Skin of body (tissue), 3 donors: ENCODE measurements at places on chromosomes 4 and X. TPM values are rescaled to one million over a fixed set of nuclear protein-coding genes. Genes with fewer than 3 reads are reported as not detected.

GRCh38 chr4:6878451-6879059, 31.1 kb upstream of the TBC1D14 start:
- DNase-seq: no peak

DNA sequence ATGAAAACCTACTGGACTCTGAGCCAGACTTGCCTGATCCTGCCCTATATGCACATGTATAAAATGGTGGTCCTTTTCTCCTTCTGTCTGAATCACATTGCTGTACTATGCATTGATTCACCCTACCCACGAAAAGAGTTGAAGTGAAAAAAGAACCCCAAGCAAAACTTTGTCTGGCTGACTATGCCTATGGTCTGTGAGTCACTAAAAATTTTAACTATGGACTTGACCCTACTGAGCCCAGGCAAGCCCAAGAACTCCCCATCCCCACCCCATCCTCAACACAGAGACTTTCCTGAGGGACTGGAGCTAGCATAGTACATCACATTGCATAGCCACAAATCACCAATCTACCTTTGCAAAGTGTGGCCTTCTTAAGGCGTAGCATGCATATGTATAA, 116.6 kb upstream of the TENM3 start:
- no peak for DNase-seq

- no peak for DNase-seq
These were observed 68.7 kb downstream of the NBDY start for GRCh38 chrX:56797574-56798338.

DNA sequence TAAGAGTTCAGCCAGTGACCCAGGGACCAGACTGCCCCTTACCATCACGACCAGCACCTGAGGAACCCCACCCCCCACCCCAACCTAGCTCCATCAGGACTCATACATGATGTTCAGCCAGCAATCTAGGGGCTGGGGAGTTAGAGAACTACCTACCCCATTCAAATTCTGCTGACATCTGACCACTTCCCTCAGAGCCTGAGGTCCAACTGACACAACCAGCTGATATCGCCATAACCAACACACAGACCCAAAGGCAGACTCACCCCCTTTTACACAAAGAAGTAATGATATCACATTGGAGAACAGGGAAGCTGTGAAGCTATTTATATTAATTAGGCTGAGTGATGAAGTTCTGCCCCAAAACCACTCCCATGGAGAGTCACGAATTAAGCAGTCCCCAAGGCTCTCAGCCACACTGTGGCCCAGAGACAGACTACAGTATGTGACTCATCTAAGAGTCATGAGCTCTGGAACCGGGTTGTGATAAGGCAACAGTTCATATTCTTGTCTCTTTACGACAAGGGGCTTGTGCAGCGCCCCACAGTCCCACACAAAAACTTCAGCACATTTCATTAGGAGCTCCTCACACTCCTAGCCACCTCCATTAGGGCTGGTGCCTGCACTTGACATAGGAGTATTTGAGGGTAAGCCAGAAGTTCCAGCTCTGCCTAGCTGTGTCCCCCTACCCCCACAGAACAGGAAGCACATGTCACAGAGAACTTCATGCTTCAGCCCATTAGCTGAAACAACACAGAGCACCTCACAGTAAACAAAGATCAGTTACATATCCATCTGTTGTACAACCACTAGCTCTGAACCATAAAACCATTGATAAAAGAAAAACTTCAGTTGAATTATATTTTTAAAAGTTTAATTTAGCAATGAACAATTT, 184.7 kb upstream of the ZCCHC13 start:
- no peak for DNase-seq

DNA sequence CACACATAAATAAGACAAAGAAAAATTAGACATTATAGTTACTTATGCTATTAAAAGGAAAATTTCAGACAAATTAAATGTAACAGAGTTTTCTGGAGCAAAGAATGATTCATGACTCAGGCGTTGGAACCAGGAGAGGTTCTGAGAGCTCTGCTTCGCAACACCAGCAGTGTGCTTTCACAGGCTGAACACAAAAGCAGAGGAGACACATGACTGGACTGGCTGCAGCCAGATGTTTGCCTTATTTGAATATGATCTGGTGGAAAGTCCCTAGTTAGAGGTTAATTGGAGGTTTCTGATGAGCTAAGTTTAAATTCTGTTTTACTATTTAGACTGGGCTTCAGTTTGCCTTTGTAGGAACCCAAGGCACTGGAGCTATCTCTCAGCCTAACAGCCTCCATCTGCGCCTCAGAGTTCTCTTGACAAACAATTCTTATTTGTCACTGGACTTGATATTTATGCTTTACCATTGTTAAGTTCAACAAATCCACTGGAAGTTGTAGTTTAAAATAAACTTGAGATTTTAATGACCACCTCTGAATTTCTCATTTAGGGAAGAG, 16.2 kb downstream of the BOD1L1 start:
- no peak for DNase-seq

DNA sequence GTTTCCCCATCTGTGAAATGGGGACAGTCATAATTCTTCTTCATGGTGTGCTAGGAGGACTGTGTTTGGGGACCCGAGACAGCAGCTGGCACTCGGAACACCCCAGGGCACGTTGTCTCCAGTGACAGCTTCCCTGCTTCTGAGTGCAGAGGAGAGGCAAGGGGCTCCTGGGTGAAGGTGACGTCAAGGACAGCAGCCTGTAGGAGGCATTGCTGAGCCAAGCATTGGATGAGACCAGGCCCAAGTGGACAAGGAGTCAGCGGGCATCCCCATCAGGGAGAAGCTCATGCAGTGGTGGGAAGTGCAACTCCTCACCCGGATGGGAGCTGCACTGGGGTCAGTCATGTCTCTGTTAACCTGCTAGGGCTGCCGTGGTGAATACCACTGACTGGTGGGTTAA, 46.1 kb downstream of the EVC start:
- DNase-seq: no peak

DNA sequence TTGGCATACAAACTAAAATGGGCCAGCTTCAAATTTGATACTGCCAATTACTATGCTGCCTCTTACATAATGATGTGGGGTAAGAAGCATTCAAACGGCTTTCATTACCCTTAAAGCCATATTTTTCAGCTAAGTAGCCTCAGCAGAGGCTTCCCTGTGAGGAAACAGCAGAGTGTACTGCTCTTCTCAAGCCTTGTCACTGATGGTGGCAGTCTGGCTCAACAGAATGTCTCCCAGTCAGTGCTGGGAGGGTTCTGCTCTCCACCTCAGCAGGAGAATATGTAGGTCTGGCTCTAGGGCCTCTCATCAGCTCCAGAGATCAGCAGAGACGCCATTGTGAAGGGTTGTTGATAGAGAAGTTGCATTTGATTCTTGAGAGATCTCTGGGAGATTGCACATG, 44.6 kb upstream of the MBNL3 start:
- DNase-seq: no peak

- no peak for DNase-seq
These were observed 802 bp downstream of the ADGRG2 start for GRCh38 chrX:19121466-19121865.

DNA sequence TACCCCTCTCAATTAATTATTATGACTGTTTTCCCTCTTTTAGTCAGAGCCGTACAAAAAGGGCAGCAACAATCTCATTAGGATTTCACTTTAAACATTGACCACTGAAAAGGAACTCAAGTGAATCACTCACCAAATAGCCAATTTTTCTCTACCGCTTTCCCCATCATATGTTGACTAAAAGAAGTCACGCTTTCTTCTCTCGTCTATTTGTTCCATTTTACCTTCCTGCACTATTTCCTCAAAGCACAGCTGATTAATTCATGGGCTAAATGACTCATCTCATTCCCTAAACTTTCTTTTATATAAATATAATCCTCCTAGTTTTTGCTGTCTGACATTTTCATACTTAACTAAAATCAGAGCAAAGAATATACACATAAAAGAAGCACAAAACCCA, 8.2 kb downstream of the MID1 start:
- no peak for DNase-seq

The SYN1 gene
- 0.30 TPM for total RNA-seq

The AFM gene
- not detected for total RNA-seq

The ATP2B3 gene
- 0.10 TPM for total RNA-seq

The TEX11 gene
- total RNA-seq: not detected

The BMPR1B gene
- 4.5 TPM for total RNA-seq
